Epithelial cell of proximal tubule (primary cell): ENCODE measurements at places on chromosomes 16 and 17.

- DNase-seq: peak; percentile 49
Observed at GRCh38 chr17:64259922-64260321, 3.1 kb downstream of the TEX2 start.

- no peak for DNase-seq
Observed at GRCh38 chr17:76467366-76467765, at the start of gene AANAT. TSS of gene AANAT (plus strand) at chr17:76467603. CDS start at chr17:76468747, 1,144 bp downstream.

GRCh38 chr17:68231541-68231940 lies 16.3 kb upstream of the AMZ2 start:
- DNase-seq: no peak

GRCh38 chr17:29124135-29124924 lies 55.9 kb downstream of the MYO18A start:
- no peak for DNase-seq

DNA sequence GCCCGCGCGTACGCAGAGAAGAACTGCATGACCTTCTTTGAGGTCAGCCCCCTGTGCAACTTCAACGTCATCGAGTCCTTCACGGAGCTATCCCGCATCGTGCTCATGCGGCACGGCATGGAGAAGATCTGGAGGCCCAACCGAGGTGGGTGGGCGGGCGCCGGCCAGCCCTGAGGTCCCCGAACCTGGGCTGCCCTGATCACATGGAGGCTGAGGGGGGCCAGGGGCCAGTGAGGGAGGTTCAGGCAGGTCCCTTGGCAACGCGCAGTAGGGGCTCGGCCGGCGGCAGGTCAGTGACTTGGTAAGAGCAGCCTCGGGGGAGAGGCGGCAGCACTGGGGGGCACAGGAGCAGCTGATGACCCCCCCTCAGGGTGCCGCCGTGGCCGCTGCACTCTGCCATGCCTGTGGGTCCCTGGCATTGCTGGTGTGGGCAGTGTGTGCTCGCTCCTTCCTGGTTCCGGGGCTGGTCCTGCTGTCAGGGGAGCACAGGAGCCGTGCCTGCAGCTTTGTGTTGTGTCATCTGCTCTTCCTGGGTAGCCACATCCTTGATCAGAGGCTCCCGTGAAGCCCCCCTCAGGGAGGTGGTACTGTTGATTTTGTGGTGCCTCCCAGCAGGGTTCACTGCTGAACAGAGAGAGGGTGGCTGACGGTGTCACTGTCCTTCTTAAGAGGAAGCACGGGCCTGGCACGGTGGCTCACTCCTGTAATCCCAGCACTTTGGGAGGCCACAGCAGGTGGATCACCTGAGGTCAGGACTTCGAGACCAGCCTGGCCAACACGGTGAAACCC lies 4.6 kb upstream of the WFIKKN1 start:
- no peak for DNase-seq

GRCh38 chr16:68892214-68892613 lies 48.9 kb downstream of the TANGO6 start:
- DNase-seq: no peak

GRCh38 chr17:8692916-8693315 lies 51.7 kb downstream of the CCDC42 start:
- no peak for DNase-seq

DNA sequence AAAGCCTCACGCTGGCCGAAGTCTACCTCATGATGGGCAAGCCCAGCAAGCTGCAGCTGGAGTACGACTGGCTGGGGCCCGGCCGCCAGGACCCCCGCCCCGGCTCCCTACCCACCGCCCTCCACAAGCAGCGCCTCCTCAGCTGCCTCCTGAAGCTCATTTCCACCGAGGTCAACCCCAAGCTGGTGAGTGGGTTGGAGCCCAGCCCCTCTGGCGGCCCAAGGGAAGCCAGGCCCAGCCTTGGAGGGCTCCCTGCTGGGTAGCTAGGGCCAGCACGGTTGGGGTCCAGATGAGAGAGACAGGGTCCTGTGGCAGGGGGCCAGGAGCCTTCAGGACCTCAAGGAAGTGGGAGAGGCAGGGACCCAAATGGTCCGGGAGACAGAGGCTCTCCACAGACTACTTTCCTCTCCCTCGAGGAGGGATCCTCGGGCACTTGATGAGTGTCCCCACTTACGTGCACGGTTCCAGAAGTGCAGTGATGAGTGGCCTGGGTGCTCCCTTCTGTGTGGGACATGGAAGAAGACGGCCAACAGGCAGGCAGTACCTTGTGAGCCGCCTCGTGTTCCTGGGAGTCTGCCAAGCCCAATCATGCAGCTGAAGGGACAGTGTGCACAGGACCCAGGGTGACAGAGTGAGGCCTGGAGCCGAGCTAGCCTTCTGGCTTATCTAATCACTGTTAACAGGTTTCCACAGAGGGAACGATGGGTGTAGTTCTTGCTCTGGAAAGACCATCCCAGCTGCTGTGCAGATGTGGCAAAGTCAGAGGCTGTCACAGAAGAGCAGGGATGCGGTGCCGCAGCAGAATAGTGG lies 21.1 kb upstream of the JPT2 start:
- DNase-seq: no peak
